ENCODE measurements at places on chromosomes 2 and 18.

GRCh38 chr2:43230951-43231827 is 4.8 kb upstream of the ZFP36L2 start:
- no peak for DNase-seq

DNA sequence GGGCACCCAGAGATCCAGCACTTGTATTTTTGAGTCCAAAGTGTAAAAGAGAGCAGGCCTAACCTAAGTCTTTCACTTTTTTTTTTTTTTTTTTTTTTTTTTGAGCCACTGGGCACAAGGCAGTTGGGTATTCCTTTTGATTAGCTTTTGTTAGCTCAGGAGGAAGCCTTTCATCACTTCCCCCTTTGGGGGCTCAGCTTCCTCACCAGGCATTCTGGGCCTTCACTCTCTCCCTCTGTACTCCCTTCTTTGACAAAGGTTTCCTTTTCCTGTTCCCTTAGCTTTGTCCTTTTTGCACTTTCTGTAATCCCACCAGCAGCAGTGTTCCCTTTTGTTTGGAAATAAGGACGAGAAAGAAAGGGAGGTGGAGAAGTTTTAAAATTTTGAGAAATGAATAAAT is 88.2 kb downstream of the PKP4 start:
- DNase-seq, result no peak

DNA sequence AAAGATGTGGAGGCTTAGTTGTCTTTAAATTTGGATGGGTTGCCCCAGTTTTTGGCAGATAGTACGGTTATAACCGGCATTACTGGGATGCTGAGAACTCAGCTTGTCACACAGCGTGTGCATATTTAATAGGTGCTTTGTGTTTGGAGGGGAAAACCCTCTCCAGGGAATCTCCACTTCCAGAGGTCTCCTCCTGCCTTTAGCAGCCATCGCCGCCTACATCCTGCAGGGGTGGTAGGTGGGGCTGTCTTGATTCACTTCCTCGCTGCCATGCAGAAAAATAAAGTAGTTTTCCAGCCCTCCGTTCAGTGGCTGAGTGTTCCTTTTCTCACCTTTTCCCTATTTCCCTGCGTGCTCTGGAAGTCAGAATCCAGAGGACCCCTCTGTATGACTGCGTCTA is 76.4 kb downstream of the ITGB1BP1 start:
- DNase-seq, result no peak

DNA sequence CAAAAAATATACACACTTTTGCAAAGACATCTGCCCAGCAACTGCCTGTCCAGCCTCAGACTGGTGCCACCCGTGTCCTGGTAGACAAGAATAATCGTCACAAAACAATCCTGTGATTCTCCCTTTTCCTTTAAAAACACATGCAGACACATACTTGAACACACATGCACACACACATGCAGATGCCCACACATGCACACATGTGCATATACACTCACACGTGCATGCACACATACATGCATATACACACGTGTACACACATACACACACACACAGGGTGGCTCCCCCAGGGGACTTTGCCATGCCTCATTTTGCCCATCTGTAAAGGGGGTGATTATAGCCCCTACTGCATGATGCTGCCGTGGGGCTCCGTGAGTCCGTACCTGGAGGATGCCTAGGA is 24.9 kb upstream of the ALPP start:
- no peak for DNase-seq

DNA sequence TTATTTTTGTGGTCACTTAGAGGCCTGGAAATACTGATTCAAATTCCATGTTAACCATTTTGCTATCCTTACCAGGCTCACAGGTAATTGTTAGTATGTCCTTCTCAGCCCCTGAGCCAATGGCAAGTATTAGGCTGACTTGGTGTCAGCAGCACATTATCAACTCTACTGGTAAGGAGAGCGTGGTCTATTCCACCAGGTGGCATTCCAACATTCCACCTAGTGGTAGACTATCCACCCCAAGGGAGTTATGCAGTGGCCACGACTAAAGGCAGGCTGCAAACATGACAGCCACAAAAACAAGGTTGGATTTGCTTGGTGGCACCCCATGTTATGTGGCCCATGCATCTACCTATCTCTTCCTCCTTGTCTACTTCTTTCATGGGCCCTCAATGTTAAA is 31.8 kb upstream of the GCC2 start:
- DNase-seq, result peak; percentile 19

GRCh38 chr2:124026503-124026902 is 1.4 kb downstream of the CNTNAP5 start:
- DNase-seq, result no peak

DNA sequence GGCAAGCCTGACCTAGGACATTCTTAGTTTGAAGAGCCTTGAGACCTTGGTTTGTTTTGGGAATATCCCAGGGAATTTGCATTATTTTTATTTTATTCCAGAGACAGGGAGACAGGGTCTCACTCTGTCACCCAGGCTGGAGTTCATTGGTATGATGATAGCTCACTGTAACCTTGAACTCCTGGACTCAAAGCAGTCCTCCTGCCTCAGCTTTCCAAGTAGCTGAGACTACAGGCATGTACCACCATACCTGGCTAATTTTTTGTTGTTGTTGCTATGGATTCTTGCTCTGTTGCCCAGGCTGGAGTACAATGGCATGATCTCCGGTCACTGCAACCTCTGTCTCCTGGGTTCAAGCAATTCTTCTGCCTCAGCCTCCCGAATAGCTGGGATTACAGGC is 4.8 kb downstream of the MTA3 start:
- DNase-seq, result no peak

- peak; percentile 58 for DNase-seq
Measured at GRCh38 chr18:8478166-8478967, 130.9 kb upstream of the RAB12 start.
